ENCODE measurements at places on chromosomes 6 and 20. TPM values are rescaled to one million over a fixed set of nuclear protein-coding genes. Genes with fewer than 3 reads are reported as not detected.

DNA sequence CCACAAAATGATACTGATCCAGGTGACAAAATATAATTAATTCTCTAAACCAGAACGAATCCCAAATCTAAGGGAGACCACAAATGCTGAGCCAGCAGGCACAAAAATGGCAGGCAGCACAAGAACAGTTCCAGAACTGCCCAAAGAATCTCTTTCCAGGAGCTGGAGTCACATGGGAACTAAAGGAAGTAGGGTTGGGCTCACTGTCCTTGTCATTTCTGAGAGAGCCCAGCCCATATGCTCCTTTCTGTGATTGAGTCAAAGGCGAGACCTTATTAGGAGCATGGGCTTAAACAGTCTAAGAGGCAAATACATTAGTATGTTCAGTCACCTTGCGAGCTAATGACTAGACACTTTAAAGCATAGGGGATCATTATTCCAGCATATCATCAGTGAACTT, 327.6 kb upstream of the ARID1B start:
- H3K4me3 ChIP-seq, result no peak overlapping the region
- H3K4me1 ChIP-seq, result no peaks in the 10 kb centered on the region
- H3K36me3 ChIP-seq, result peaks cover 2% of the 10 kb centered on the region
- H3K27ac ChIP-seq, result no peak overlapping the region

POPDC3 gene
- total RNA-seq, result 0.86 TPM

DNA sequence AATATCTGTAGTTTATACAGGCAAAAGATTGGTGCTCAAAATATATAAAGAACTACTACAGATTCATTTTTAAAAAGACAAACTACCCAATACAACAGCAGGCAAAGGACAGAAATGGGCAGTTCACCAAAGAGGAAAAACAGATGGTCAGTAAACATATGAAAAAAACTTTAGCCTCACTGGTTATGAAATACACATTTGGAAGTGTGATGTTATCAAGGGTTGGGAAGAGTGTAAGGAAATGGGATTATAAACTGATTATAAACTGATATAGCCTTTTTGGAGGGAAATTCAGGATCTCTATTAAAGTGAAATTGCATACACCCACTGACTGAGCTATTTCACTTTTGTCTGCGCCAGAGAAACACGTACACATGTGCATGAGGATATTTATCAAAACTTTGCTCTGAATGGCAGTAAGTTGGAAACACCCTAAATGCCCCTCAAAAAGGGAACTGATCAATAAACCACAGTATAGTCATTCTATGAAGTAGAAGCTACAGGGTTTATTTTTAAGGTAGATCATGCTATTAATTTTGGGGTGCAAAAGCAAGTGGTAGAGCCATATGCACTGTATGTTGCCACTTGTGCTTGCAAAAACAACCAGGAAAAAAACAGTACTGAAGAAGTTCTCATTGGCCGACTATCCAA, 32.2 kb upstream of the ARFGEF2 start:
- H3K4me1 ChIP-seq, result no peaks in the 10 kb centered on the region
- no peaks in the 10 kb centered on the region for H3K36me3 ChIP-seq
- no peak overlapping the region for H3K4me3 ChIP-seq
- DNase-seq, result no peak
- H3K27ac ChIP-seq, result no peak overlapping the region
- peaks cover 29% of the 10 kb centered on the region for H3K27me3 ChIP-seq

DNA sequence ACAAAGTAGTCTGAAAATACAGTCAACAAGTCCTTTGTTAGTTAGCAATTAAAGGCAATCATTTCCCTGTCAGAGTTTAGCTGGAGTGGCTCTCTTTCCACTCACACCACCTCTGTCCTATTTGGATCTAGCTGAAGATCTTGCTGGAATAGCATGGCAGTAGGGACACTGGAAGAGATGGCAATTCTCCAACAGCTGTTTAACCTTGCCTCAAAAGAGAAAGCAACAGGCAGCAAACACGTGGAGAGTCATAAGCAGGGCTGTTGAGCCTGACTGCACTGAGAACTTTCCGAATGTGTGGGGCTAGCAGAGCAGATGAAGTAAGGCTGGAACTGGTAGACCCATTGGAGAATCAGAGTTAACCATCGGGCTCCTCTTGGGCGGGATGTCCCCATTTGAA, 38.0 kb upstream of the PRSS35 start:
- H3K4me1 ChIP-seq, result no peaks in the 10 kb centered on the region
- H3K27ac ChIP-seq, result no peak overlapping the region
- H3K4me3 ChIP-seq, result no peak overlapping the region
- no peaks in the 10 kb centered on the region for H3K36me3 ChIP-seq
- no peak for DNase-seq

DNA sequence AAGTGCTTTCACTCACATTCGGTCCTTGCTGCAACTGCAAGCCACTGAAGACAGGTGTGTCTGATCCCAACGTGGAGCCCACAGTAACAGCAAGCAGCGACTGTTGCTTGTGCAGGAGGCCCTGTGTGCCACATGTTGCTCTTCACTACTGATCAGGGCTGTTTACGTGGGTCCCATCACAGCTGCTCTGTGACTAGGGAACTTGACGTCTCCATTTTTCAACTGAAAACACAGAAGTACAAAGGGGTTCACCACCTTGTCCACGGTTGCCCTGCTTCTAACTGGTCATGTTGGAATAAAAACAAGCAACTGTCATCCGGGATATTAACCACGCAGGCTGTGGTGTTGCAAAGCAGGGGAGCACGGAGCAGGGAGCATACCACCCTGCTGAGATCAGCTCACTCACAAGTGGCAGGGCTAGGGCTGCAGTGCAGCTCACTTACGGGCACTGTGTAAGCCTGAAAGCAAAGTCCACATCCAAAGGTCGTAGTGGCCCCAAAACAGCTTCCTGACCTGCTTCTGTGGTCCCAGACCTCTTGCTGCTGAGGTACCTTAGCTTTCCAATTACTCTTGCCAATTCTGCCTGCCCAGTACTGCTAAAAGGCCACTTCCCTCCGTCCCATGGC, 105.8 kb upstream of the DUSP22 start:
- DNase-seq, result no peak
- H3K36me3 ChIP-seq, result no peaks in the 10 kb centered on the region
- H3K4me1 ChIP-seq, result peaks cover 10% of the 10 kb centered on the region
- H3K27ac ChIP-seq, result no peak overlapping the region
- H3K27me3 ChIP-seq, result no peaks in the 10 kb centered on the region

- H3K36me3 ChIP-seq, result no peaks in the 10 kb centered on the region
- no peak for DNase-seq
- H3K4me1 ChIP-seq, result peaks cover 6% of the 10 kb centered on the region
- H3K27me3 ChIP-seq, result no peaks in the 10 kb centered on the region
Observed at GRCh38 chr20:16689906-16690305, 39.9 kb upstream of the SNRPB2 start.

PFDN4 gene
- total RNA-seq, result 32.0 TPM

GRCh38 chr6:143708889-143709288, 31.1 kb downstream of the PHACTR2 start:
- peaks cover 5% of the 10 kb centered on the region for H3K36me3 ChIP-seq
- no peak for DNase-seq
- H3K27me3 ChIP-seq, result no peaks in the 10 kb centered on the region
- H3K4me3 ChIP-seq, result no peak overlapping the region
- H3K27ac ChIP-seq, result no peak overlapping the region

DNA sequence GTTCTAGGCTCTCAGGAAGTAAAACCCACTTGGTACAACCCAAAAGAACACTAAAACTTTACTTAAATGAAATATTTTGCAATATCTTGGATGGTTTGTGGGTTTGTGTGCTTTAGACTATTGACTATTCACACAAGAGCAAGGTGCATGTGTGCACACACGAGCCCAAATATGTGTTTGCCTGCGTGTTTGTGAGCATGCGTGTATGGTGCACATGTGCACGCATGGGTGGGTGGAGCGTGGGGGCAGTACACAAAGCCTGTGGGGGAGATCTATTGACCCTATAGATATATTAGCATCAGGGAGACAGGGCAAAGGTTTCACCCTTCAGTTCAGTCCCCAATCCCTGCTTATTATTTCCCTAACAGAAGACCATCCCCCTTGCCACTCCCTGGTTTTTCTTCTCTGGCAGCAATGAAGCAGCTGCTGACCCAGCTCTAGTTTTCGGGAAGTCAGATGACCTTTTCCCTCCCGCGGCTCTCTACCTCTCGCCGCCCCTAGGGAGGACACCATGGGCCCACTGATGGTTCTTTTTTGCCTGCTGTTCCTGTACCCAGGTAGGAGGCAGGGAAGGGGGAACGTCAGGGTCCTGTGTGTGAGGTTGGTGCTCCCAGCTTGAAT, at the start of gene C2:
C2 (plus strand) TSS at position 476 of the 621 bp plus-strand sequence; CDS start at position 512, 36 bp downstream.
- no peaks in the 10 kb centered on the region for H3K36me3 ChIP-seq
- no peaks in the 10 kb centered on the region for H3K4me1 ChIP-seq

DNA sequence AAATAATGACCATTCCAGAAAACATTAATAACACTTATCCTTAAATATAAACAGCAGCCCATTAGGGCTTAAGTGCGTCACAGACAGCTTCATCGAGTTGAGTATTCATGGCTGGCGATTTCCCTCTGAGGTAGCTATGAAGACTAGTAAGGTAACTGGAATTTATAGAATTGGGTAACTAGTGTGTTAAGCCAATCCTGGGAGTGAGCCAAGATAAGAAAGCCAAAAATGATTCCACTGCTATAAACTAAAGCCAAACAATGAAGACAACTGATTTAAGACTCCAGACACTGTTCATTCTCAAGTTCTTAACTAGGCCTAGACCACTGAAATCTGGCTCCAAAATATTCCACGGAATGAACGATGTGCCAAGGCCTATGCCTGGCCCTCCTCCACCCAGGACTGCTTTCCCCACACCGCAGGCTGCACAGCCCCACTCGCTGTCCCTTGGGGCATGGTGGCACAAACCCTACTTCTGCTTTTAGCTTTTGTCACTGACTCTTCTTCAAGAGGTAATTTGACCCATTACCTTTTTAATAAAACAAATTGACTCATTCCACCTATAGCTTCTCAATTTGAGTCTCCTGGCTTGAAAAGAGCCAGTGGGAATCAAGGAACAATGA, 66.0 kb downstream of the BLOC1S5 start:
- no peak for DNase-seq
- peaks cover 4% of the 10 kb centered on the region for H3K4me1 ChIP-seq
- no peak overlapping the region for H3K27ac ChIP-seq
- H3K4me3 ChIP-seq, result no peak overlapping the region
- no peaks in the 10 kb centered on the region for H3K36me3 ChIP-seq
- H3K27me3 ChIP-seq, result peaks cover 18% of the 10 kb centered on the region

- no peaks in the 10 kb centered on the region for H3K27me3 ChIP-seq
- no peak overlapping the region for H3K4me3 ChIP-seq
- no peak overlapping the region for H3K27ac ChIP-seq
- H3K4me1 ChIP-seq, result no peaks in the 10 kb centered on the region
- no peak for DNase-seq
Observed at GRCh38 chr6:52829046-52829817, 11.4 kb downstream of the GSTA5 start.

DNAH8 gene
- 0.39 TPM for total RNA-seq

GRCh38 chr6:46053039-46053933, 37.6 kb upstream of the CLIC5 start:
- peaks cover 4% of the 10 kb centered on the region for H3K4me1 ChIP-seq
- H3K36me3 ChIP-seq, result peaks cover 3% of the 10 kb centered on the region
- H3K4me3 ChIP-seq, result no peak overlapping the region
- H3K27ac ChIP-seq, result no peak overlapping the region

GRCh38 chr20:46108435-46108841, 9.7 kb upstream of the CD40 start:
- no peaks in the 10 kb centered on the region for H3K4me1 ChIP-seq
- H3K27ac ChIP-seq, result no peak overlapping the region
- no peaks in the 10 kb centered on the region for H3K36me3 ChIP-seq
- H3K27me3 ChIP-seq, result peaks cover 87% of the 10 kb centered on the region
- H3K4me3 ChIP-seq, result no peak overlapping the region

DNA sequence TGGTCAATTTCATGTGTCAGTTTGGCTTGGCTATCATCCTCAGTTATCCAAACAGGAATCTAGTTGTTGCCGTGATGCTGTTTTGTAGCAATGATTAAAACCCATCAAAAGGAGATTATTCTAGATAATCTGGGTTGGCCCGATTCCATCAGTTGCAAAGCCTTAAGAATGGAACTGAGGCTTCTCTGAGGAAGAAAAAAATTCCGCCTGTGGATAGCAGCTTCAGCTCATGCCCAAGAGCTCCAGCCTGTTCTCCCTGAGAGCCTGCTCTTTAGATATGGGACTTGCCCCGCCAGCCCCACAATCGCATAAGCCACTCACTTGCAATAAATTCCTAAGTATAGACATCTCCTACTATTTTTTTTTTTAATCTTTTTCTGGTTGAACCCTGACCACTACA, 61.5 kb downstream of the SEL1L2 start:
- H3K4me1 ChIP-seq, result no peaks in the 10 kb centered on the region
- no peaks in the 10 kb centered on the region for H3K36me3 ChIP-seq
- DNase-seq, result no peak

DNA sequence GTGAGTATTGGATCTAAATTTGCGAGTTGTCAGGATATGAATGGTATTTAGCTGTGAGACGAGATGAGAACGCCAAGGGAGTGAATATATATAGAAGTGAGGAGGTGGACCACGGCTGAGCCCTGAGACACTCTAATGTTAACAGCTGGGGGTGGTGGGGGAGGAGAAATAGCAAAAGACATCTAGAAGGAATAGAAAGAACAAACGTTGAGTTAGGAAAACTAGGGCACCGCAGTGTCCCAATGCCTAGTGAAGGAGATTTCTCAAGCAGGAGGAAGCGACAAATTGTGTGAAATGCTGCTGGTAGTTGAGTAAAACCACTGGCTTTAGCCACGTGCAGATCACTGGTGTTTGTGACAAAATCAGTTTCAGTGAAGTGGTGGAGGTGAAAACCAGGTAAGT, 56.9 kb downstream of the CD164 start:
- H3K4me3 ChIP-seq, result no peak overlapping the region
- no peaks in the 10 kb centered on the region for H3K36me3 ChIP-seq
- H3K4me1 ChIP-seq, result peaks cover 6% of the 10 kb centered on the region
- DNase-seq, result no peak
- H3K27me3 ChIP-seq, result no peaks in the 10 kb centered on the region

LPA gene
- total RNA-seq, result 0.43 TPM

NXT1 gene
- total RNA-seq, result 33.9 TPM

DZANK1 gene
- total RNA-seq, result 8.0 TPM

PHACTR3 gene
- 22.4 TPM for total RNA-seq

- H3K36me3 ChIP-seq, result peaks cover 49% of the 10 kb centered on the region
- DNase-seq, result peak; percentile 49
- H3K4me1 ChIP-seq, result peaks cover 55% of the 10 kb centered on the region
- H3K4me3 ChIP-seq, result peak overlapping the region; percentile 94
- peak overlapping the region; percentile 99 for H3K27ac ChIP-seq
Observed at GRCh38 chr6:73519926-73520687, 725 bp downstream of the EEF1A1 start.

- H3K27me3 ChIP-seq, result no peaks in the 10 kb centered on the region
- H3K36me3 ChIP-seq, result peaks cover 4% of the 10 kb centered on the region
- H3K4me1 ChIP-seq, result peaks cover 7% of the 10 kb centered on the region
- DNase-seq, result no peak
- no peak overlapping the region for H3K4me3 ChIP-seq
Observed at GRCh38 chr6:30029588-30029987, 31.5 kb upstream of the POLR1H start.

EEF1A1 gene
- total RNA-seq, result 11,975 TPM

GRCh38 chr6:152368751-152369624, 268.2 kb downstream of the SYNE1 start:
- peaks cover 19% of the 10 kb centered on the region for H3K4me1 ChIP-seq
- no peak overlapping the region for H3K27ac ChIP-seq
- peaks cover 11% of the 10 kb centered on the region for H3K36me3 ChIP-seq
- H3K4me3 ChIP-seq, result no peak overlapping the region
- DNase-seq, result no peak
